ENCODE measurements at places on chromosomes 11 and 22.

DNA sequence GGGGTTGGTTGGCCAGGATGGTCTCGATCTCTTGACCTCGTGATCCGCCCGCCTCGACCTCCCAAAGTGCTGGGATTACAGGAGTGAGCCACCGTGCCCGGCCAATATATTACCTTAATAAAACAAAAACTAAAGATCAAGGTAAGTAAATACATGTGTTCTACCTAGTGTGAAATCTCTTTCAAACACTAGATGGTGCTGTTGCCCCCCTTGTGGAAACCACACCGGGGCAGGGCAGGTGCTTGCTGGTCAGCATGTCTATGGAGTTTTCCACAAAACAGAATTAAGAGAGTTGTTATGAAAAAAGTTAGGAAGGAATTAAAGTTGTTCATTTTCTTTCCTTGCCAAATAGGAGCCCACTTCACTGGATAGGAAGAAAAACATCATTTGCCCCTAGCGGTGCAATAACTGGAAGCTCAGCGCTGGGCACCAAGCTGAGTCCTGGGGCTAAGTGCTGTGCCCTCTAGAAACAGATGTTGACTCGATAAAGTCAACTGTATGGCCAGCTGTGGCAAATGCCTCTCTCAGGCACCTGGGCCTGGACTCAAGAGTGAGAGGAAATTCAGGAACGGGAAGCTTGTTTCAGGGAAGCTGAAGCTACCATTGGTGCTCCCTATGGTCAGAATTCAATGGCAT, 6.3 kb upstream of the KCNJ5 start:
- DNase-seq, result peak; percentile 38

- DNase-seq, result no peak
Measured at GRCh38 chr11:122089111-122089510, 26.9 kb downstream of the BLID start.

- DNase-seq, result no peak
Measured at GRCh38 chr11:45806937-45807791, 2.2 kb downstream of the SLC35C1 start.

DNA sequence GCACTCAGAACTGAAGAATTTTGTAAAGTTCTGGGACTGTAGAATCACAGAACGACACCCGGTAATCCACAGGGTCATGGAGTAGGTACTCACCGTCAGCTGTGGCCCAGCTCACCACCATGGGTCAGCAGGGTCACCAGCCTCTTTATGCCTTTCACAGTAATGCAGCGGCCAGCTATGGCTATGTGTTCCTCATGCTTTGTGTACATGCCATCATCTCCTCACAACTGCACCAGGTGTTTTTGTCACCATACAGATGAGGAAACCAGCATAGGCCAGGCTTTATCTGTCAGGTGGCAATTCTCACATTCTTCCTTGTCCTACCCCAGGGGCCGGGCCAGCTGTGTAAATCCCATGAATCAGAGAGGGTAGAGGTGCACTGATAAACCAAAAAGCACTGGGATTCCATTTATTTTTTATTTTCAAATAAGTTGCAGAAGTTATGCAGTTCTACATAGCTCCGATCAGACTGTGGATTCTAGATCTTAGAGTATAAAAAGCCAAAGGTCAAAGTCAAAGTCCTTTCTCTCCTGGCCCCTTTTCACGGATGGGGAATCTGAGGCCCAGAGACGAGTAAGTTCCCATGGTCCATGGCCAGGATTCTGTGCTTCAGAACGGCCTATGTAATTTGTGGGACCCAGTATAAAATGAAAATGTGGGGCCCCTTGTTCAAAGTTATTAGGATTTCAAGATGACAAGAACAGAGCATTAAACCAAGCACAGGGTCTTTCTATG, 17.5 kb downstream of the TSKU start:
- DNase-seq, result no peak

DNA sequence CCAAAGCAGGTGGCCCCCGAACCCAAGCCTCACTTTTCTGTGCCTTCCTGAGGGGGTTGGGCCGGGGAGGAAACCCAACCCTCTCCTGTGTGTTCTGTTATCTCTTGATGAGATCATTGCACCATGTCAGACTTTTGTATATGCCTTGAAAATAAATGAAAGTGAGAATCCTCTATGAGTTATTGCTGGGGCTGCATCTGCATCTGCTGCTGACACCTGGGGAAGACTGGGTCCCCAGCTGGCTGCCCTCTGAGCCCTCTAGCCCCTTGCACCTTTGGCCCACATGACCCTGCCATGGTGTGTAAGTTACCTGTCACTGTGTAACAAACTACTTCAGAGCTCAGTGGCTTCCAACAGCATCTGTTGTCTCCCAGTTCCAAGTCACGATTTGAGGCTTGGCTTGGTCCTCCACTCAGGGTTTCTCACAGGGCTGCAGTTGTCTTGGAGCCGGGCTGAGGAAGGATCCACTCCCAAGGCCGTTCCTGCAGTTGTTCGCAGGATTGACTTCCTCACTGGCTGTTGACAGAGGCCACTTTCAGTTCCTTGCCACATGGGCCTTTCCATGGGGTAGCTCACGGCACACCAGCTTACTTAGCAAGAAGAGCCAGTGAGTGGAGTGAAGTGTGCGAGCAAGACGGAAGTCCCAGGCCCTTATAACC, 13.5 kb upstream of the UVRAG start:
- DNase-seq, result no peak

DNA sequence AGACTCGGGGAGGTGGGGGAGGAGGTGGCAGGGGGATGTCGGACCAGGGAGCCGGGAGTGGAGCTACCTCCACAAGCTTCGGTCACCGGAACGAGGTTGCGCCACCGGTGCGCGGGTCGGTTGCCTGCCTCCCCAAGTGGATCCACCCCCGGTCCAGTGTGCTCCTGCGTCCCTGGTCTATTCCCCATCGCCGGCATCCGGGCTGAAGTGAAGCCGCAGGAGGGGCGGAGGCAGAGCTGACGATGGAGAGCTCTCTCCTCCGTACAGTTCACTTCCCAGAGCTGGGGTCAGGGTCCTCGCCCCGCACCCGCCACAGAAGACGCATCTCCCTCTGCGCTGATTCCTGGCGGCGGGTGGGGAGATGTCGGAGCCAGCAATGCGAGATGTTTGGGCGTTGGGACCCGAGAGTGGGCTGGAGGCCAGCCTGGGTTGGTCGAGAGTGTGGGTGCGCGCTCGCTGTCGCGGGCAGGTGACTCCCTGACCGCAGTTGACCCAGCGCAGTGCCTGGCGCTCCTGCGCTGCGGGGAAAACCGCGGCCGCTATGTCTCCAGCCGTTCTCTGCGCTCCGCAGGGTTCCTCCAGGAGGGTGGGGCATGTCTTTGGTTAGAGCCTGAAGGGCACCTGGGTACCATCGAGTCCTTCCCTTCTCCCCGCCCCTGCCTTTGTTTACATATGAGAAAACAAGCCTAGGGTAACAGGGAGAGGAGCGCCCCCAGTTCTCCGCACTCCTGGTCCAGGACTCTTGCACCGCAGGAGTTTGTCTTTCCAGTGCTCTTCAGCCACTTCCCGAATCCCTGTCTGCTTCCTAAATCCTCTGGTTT, 1.7 kb downstream of the C11orf96 start:
- DNase-seq, result no peak

DNA sequence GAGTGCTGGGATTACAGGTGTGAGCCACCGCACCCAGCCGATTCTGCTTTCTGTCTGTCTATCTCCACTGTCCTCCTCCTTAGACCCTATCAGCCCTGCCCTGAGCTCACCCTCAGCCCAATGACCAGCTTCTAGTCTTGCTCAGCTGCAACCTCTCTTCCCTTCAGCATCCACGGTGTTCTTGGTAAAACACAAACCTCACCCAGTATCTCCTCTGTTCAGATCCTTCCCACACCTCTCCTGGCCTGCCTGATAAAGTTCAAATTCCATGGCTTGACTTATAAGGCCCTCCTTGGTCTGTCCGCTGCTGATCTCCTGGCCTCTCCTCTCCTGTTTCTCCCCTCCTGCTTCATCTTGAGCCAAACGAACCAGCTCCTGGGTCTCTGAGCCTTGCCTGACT, 14.5 kb upstream of the NCF4 start:
- no peak for DNase-seq

- no peak for DNase-seq
Measured at GRCh38 chr11:95563859-95564258, 225.7 kb downstream of the FAM76B start.

DNA sequence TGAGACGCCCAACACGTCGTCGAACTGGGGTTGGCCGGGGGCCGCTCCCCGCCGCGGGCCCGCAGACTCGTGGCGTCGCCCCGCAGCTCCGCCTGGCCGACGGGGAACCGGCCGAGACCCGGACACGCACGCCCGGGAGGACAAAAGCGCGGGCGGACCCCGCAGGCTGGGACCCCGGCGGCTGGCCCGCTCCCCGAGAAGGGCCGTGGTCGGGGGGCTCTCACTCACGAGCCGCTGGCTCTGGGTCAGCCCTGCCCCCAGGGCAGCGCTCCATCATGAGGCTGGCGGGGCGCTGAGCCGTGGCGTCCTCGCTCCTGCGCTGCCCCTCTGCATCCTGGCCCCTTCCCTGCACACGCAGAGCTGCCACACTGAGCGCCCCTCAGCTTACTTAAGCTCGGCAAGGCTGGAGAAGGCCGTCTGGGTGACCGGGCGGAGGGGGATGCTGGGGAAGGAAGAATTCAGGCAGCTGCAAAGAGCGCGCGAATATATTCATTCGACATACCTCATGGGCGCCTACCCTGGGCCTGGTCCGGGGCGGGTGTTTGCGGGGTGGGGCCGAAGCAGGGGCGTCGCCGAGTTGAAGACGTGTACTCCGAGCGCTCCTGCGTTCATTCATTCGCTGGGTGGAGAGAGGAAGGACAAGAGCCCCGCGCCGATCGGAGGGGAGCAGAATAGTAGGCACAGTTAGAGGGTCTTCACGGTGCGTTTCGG, 579 bp upstream of the CYB5R2 start:
- no peak for DNase-seq

DNA sequence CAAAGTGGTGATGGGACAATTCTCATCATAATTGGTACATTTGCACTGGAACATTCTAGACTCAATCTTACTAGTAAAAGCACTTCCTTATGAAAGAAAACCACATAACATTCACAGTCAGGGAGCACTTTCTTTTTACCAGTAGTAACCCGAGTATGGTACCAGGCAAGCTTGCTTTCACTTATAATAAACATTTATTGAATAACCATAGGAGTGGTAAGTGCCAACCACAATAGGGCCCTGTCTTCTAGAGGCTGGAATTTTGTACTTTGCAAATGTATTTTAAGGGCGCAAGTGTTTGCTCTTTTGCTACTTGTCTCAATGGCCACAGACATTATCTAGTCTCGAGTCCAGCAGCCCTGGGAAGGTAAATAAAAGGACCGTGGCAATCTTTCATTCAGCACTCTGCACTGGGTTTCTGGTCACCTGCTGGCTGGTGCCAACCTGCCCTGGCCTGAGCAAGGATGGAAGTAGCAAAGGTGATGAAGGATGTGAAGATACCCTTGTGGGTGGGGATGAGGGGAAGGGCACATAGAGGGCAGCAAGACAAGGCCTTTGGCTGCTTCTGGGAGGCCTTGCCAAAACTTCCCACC, 24.2 kb downstream of the C22orf31 start:
- no peak for DNase-seq

- DNase-seq, result no peak
Measured at GRCh38 chr22:38513063-38513462, 7.0 kb upstream of the DDX17 start.

GRCh38 chr22:22884888-22885840, 2.5 kb upstream of the IGLL5 start:
- DNase-seq, result no peak

- DNase-seq, result no peak
Measured at GRCh38 chr11:37171451-37171850, 573.4 kb upstream of the RAG2 start.

DNA sequence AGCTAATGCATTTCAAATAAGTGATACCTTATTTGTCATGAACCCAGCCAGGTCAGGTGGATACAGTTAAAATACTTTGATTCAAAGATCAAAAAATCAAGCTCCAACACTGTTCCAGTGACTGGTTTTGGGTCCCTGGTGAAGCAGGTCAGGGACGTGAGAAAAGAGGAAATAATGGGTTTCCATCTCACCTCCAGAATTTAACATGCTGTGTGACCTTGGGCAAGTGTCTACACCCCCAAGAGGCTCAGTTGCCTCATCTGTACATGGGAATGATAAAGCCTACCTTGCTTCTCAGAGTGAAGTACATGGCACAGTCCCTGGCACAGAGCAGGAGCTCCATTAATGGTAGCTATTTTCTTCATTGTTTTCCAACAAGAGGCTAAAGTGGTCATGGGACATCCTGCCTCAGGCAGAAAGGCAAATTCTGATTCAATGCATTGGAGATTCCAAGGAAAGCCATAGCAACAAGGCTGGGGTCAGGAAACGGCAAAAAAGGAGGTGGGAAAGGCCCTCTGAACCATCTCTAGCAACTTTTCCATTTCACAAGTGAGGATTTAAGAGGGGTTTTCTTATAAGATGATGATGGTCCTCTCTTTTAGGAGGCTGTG, 108.5 kb downstream of the CSNK2A3 start:
- DNase-seq, result no peak
